Heart right ventricle (tissue), 16 donors: ENCODE measurements at places on chromosomes 2 and 18.

- peak; percentile 93 for DNase-seq
Measured at GRCh38 chr2:169573160-169573973, at the start of gene FASTKD1. FASTKD1 (minus strand) TSS chr2:169573865; CDS start chr2:169572029, 1,836 bp downstream.

DNA sequence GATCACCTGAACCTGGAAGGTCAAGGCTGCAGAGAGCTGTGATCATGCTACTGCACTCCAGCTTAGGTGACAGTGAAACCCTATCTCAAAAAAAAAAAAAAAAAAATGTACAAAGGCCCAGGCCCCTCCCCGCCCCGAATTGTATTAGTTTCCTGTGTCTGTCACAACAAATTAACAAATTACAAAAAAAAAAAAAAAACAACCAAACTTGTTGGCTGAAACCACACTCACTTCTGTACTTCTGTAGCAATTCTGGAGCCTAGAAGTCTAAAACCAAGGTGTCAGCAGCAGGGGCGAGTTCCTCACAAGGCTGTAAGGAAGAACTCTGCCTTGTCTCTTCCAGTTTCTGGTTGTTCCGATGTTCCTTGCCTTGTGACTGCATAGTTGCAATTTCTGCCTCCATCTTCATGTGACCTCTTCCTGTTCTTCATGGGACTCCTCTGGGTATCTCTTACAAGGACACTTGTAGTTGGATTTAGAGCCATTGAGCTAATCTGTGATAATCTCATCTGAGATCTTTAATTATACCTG is 100.8 kb upstream of the ZSWIM2 start:
- no peak for DNase-seq

DNA sequence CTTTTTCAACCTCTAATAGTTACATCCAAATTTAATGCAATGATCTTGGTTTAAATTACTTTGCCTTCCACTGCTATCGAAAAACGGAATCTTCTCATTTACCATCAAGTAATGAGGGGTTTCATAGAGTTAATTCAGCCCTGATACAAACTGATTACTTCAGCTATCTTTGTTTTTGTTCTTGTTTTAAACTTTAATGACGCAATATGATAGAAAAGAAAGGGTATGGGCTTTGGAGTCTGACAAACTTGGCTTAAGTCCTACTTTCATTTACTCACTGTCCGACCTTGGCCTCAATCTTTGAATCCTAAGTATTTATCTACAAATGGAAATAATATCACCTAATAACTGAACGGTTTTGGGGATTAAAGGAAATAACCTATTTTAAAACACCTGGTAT is 16.1 kb downstream of the ADAM17 start:
- no peak for DNase-seq

GRCh38 chr2:63040586-63040985 is 10.0 kb upstream of the OTX1 start:
- DNase-seq = no peak

DNA sequence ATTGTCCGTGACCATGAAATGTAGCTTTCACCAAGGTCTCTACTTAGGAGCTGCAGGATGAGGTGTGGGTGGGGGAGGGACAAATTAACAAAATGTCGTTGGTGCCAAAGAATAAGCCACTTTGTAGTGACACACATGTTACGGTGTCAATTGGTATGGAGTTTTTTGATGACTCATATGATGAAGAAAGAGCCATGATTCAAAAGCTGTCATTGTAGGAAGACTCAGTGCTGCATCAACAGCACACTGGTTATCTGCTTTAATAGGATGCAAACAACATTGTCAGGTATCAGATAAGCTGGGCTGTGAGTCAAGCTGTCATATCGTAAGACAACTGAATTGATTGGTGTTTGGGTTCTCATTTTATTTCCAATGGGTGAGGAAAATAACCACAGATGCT is 36.6 kb upstream of the BOD1L2 start:
- DNase-seq = no peak

GRCh38 chr2:23588106-23588505 is 203.1 kb downstream of the KLHL29 start:
- DNase-seq = no peak

DNA sequence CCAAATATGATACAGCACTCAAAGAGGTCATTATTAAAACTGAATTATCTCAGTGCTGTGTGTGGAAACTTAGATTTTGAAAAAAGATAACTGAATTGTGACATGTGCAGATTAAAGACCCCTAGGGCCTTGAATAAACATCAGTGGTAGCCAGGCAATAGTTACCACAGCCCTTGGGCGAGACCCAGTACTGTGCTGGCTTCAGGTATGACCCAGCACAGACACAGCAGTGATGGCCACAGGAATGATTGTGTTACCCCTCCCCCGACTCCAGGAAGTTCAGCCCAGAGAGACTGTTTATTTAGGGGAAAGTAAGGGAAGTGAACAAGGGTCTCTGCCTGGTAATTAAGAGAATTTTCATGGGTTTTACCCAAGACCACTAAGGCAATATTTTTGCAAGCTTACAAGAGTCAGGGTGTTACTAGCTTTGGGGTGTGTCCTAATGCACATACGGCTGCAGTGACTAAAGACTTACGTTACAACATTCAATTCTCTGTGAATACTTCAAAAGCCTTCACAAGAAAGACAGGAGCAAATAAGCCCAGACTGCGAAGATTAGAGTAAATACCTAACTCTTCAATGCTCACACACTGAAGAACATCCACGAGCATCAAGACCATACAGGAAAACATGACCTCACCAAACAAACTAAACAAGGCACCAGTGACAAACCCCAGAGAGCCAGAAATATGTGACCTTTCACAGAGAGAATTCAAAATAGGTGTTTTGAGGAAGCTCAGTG is 28.2 kb upstream of the ITGAV start:
- no peak for DNase-seq

DNA sequence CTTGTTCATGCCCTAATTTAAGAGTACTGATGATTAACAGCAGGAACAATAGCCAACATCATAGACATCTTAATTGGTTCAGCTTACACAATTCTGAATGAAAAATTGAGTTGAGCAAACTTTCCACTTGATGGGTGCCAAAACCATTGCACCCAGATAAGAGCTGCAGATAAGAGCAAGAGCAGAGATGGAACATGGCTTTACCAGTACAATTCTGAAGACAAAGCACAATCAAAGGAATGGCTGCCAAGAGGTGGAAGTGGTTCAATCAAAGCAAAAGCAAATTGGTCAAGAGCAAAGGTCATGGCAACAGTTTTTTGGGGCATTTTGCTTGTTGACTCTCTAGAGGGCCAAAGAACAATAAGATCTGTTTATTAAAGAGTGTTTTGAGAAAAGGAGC is 65.6 kb upstream of the ATP5MC3 start:
- no peak for DNase-seq

GRCh38 chr2:157058161-157058560 is 199.3 kb upstream of the GALNT5 start:
- no peak for DNase-seq

DNA sequence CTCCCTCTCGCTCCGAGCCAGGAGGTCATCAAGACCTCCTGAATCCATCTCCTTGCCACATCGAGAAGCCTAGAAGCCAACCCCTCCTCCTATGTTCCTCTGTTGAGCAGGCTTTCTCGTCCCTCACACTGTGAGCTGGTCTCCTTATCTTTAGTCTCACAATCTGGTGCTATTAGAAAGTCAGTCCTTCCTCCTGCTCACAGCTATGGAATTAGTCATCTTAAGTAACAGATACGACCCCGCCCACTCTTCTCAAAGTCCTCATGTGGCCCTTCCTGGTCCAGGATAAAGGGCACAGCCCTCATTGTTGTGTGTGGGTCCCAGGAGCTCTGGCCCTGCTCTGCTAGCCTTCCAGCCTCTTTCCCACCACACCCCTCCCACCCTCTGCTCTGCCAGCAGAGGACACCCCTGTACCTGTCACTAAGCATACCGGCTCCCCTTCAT is 41.4 kb upstream of the TRIB2 start:
- no peak for DNase-seq

DNA sequence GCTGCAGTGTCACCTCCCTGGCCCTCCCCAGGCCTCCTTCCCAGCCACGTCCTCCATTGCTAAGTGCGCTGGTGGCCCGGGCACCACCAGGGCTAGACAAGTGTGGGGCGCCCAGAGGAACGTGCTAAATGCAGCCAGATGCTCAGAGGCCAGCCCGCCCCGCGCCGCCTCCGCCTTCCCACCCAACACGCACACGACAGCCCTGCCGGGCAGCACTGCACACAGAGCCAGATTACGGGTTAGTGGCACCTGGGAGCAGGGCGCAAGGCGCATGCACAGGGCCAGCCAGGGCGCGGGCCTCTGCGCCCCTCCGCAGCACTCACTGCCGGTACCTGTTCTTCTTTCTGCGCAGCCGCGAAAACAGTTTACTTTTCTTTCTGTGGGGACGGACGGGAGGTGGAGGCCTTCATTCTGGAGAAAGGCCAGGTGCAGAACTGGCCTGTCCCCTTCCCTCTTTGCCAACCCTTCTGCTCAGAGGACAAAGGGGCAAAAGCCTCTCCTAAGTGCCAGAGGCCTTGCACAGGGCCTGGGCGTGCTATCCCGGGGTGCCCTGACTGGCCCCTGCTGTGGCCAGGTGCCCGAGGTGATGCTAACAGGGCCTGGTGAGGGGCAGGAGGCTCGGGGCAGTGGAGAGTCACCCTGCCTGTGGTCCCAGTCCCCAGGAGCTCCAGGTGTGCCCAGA is 46.5 kb downstream of the BIN1 start:
- DNase-seq = no peak

DNA sequence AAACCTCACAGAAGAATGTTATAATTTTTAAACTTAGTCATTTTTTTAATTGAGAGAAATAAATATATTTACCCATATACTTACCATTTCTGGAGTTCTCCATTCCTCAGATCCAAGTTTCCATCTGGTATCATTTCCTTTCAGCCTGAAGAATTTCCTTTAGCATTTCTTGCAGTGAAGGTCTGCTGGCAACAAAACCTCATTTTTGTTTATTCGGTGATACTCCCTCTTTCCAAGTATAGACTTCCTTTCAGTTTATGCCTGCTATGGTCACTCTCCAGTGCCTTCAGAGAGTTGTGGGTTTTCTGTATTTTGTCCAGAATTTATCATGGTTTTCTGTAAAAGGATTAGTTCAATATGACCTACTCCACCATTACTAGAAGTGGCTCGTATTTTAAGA is 17.0 kb downstream of the WDPCP start:
- DNase-seq = no peak
